Right lobe of liver (tissue), 6 donors: ENCODE measurements at places on chromosomes 16 and 17. TPM values are rescaled to one million over a fixed set of nuclear protein-coding genes. Genes with fewer than 3 reads are reported as not detected.

CD300A gene
- 5.3 TPM for total RNA-seq

AHSP gene
- total RNA-seq = not detected

VAT1L gene
- total RNA-seq = 0.19 TPM

GRCh38 chr17:19880393-19880792, 12.7 kb upstream of the ULK2 start:
- H3K4me1 ChIP-seq = no peaks in the 10 kb centered on the region
- no peaks in the 10 kb centered on the region for H3K27me3 ChIP-seq
- no peak overlapping the region for H3K4me3 ChIP-seq
- H3K27ac ChIP-seq = no peak overlapping the region
- H3K36me3 ChIP-seq = no peaks in the 10 kb centered on the region

- DNase-seq = no peak
- H3K27ac ChIP-seq = no peak overlapping the region
- no peaks in the 10 kb centered on the region for H3K4me1 ChIP-seq
- no peaks in the 10 kb centered on the region for H3K36me3 ChIP-seq
Observed at GRCh38 chr17:34117332-34117731, 137.8 kb upstream of the CCL2 start.

DNA sequence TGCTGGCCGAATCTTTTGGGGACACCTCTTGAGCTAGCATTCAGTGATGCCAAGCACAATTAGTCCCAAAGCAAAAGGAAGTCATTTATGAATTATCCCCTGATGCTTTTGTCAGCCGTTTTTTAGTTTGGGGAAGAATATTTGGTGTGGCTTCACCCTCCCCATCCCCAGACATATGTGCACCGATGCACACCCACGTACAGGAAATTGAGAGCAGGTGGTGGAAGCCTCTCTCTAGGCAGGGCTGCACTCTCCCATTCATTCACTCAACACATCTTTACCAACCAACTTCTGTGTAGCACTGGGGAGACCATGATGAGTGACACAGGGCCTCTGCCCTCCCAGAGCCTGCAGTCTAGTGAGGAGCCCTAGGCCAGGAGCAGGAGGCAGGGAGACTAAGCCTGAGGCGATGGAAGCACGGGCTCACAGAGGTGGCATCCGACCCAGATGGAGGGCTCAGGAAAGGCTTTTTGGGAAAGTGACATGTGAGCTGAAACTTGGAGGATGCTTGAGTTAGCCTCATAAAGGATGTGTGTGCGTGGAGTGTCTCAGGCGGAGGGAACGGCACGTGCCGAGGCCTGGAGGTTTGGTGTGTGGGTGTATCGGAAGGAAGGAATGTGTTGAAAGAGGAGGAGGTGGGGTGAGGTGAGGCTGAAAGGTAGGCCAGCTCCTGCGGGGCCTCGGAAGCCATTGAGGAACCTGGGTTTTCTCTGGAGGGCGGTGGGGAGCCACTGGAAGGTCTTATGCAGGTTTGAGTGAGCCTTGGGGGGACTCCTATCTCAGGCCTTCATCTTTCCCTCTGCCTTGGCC, 43.8 kb downstream of the PSME3IP1 start:
- no peak overlapping the region for H3K27ac ChIP-seq
- no peak overlapping the region for H3K4me3 ChIP-seq
- H3K4me1 ChIP-seq = no peaks in the 10 kb centered on the region
- DNase-seq = no peak
- no peaks in the 10 kb centered on the region for H3K27me3 ChIP-seq
